ENCODE measurements at places on chromosomes 1 and 21.
A peak's percentile ranks its signal among the peaks of the same experiment; 100 is the strongest.

DNA sequence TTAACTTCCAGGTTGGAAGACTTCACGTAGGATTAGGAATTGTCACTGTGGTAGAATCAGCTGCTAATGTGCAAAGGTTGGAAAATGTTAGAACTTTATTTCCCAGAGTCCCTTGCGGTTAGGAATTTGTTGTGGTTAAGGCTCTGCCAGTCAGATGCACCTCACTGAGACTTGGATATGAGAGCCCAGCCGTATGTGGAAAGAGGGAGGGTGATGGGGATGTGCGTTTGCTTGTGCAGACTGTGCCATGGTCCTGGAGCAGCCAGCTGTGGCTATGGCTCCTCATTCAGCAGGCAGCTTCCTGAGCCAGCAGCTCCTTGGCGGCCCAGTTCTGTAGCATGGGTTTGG is 12.5 kb downstream of the S100A10 start:
- no peak for DNase-seq

- no peak for DNase-seq
Measured at GRCh38 chr1:90335558-90335957, 340.6 kb downstream of the ZNF326 start.

DNA sequence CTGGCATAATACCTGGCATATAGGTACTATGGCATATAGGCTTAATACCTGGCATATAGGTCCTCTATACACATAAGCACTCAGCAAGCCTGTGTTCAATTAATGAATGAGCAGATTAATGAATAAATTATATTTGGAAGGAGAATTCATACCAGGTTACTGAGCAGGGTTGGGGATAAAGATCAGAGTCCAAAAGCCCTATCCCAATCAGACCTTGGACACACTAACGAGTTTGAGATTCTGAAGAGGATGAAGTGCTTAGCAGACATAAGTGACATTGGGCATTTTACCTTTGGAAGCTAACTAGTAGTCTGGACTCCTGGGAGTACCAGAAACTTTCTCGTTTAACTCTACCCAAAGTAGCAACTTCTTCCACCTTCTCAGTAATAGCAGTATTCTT is 63.3 kb upstream of the ARHGAP29 start:
- DNase-seq: no peak

- DNase-seq: no peak
Measured at GRCh38 chr1:66231681-66232463, 302.1 kb upstream of the SGIP1 start.

GRCh38 chr1:25430967-25431881 is 527 bp downstream of the MACO1 start:
- no peak for DNase-seq

DNA sequence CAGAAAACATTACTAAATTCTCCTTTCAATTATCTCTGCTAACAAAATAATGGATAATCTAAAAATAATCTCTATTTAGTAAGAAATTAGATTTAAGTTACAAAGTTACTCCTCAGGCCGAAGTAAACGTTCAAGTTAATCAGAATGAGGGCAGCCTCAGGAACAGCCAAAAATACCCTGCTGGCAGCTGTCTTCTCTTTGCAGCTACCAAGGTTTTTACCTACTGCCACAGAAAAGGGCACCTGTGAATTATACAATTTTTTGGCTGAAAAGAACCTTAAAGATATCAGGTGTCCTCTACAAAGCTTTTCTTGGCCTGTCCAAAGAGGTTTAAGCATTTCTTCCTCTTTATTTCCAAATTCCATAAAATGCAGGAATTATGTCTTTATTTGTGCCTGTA is 84.4 kb downstream of the AKT3 start:
- no peak for DNase-seq

- no peak for DNase-seq
Measured at GRCh38 chr1:114828251-114828650, 26.4 kb upstream of the SYCP1 start.

DNA sequence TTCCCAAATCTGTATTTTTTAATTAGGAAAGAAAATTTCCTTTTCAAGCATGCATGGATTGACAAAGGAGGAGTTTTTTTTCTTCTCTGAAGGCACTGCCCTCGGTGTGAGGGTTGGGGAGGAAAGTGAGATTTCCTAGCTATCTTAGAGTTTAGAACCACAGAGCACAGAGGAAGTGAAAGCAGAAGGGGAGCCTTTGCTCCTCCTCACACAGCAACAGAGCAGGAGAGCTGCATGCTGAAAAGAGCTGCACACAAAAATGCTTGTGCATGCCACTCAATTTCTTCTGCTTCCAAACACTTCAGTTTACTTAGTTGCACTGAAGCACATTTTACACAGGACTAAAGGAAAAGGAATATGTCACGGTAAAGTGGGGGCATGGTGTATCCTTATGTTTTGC is 308.1 kb downstream of the GPATCH2 start:
- no peak for DNase-seq

DNA sequence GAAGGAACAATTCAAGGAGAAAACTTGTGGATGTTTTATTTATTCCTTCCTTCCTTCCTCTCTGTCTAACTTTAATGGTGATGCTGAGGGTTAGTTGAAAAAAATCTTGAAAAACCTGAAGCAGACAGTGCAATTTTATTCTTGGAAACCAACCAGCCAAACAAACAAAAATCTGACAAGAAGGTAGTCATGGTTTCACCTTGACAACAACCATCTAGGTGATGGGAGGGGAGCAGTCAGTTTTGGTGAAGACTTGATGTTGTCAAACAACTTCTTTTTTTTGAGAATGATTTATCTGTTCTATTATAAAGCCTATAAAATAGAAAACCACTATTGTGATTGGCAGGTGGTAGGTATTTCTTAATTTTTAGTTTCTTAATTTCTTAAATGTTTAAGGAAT is 92.4 kb upstream of the GPR88 start:
- DNase-seq: no peak

DNA sequence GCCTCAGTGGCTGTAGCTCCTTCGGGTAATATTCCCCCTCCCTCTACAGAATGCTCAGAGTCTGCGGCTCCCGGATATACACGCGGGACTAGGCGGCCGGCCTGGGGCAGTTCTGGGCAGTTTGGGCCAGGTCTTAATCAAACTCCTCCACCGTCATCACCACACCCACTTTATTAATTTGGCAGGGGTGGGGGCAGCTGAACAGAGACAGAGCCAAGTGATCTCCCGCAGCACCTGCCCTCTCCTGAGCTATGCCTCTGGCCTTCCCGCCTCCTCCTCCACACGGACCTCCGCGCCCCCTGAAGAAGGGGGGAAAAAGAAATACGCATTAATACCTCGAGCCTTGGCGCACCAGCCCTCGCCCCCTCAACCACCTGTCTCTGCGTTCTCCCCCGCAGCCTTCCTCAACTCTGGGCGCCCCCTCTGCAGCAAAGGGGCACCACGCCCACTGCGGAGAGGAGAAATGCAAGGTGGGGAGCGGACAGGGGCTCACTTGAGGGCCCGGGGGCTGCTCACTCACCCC is 42.6 kb downstream of the CD34 start:
- peak; percentile 51 for DNase-seq

- DNase-seq: no peak
Measured at GRCh38 chr21:21158376-21158918, 160.2 kb downstream of the NCAM2 start.

DNA sequence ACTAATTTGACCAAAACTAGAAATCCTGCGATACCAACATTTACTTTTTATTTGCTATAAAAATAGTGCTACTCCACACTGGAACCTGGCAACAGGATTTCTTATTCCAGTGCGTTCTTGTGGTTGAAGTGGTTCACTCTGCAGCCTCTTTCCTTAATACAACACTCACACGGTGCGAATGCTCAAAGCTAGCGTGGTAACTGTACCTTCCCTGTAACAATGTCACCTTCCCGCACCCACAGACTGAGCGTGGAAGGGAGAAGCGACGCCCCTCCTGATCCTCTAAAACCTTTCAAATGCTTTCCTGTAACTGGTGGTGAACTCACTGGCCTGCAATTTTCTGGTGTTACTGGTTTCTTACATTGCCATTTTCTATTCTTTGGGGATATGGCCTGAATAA is 132.2 kb downstream of the LRRC53 start:
- no peak for DNase-seq

DNA sequence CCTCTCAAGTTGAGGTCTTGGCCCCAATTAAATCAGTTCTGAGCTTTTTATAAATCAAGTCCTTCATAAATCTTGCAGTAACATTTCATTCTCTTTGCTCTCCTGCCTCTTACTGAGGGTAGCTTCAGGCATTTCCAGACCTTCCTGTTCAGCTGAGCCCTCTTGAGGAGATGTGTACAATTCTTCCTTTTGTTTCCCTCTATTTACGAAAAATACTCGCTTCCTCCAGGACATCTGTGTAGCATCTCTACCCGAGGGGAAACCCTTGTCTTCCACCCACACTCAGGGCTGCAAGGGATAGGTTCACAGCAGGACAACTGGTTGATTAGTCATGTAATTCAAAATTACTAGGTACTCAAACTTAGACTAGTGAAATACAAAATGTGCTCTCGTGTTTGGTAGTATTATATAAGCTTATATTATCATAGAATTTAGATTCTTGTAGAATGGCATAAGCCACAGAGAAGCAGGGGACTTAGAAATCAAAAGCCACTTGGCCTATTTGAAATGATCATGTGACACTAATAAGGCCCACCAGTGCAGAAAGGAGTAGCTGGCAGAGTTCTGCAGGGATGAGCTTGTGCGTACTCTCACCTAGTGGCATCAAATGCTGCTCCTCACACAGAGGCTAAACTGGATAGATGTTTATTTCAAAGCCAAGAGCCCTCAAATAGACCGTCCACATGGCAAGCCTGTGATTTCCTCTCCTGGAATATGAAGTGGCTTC is 126.7 kb downstream of the GDAP2 start:
- DNase-seq: no peak

DNA sequence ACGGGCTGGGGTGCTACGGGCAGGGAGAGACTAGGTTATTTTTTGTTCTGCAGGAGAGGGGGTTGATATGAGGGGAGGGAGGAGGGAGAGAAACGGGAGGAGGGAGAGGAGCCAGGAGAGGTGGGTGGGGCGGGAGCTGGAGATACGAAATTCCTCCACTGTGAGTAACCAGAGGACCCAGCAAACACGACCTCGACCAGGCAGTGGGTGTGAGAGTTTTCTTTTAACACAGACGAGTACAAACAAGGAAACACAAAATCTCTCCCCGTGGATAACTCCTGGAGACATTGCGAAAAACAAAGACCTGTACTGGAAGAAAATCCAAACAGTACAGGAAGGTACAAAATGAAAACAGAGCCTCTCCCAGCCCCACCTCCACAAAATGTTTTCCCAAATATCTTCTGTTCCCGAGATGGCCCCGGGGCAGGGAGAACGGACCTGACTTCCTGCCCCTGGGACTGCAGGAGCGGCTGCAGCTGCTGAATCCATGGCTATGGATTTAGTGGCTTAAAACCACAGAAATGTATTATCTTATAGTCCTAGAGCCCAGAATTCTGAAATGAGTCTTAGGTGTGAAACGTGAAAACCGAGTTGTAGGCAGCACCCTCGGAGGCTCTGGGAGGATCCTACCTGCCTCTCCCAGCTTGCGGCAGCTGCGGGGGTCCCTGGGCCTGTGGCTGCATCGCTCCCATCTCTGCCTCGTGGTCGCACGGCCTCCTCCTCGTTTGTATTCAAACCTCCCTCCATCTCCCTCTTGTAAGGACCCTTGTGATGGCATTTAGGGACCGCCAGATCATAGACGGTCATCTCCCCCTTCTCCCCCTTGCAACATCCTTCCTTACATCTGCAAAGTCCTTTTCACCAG is 82.2 kb downstream of the RIPK4 start:
- DNase-seq: no peak

GRCh38 chr1:17232759-17233661 is 15.9 kb upstream of the PADI3 start:
- no peak for DNase-seq

DNA sequence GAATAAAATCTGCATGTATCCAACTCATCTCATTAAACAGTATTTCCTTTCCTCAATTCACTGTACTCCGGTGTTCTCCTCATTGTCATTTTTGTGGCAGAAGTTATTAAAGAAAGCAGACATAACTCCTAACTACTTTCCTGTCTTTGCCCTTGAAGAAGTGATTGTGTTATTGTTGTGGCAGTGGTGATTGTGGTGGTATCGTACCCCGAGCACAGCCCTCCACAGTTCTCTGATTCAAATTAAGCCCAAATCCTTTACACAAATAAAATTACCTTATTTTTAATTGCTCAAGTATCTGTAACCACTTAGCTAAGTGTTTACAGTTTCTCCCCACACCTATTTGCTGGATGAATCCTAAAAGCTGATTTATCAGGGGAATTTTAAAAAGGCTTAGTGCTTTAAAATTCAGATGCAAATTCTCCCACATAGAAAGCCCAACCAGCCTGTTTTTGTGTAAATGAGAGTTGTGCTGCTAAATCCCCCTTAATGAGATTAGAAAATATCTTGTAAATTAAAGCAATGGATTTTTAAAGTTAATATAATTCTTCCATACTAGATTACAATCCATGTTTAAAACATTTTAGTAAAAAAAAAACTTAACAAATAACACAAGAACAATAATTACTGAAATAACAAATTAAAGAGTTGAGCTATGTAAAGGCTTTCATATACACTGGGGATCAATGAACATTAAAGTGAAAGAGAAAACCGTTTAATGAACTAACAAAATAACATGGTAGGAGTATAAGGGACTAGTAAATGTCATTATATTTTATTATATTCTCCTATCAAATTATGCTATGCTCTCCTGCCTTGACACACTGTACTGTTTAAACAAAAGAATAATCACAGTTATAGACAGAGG is 259.0 kb downstream of the NEGR1 start:
- no peak for DNase-seq

GRCh38 chr1:20078171-20078651 is 8.2 kb downstream of the PLA2G5 start:
- DNase-seq: no peak

GRCh38 chr1:246383791-246384190 is 123.3 kb downstream of the SMYD3 start:
- DNase-seq: no peak

DNA sequence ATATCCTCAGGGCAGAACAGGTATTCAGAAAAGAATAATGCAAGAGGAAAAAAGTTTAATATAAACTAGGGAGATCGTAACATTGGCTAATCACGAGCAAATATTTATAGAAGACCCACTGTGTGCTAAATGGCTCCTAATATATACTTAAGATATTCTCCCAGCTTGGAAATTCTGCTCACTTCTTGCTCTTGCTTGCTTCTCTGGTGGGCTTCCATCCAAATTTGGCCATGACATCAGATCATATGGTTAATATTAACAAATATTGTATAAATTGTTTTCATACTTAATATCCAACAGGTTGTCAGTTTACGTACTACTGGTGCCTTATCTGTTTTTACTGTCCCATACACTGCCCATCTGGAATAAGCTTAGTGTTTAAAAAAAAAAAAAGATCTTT is 1.1 kb downstream of the COX20 start:
- no peak for DNase-seq

- no peak for DNase-seq
Measured at GRCh38 chr1:221137666-221138065, 258.4 kb downstream of the HLX start.

All from activated CD4-positive, alpha-beta memory T cell treated with anti-CD3 and anti-CD28 coated beads, Interleukin-2, amount 10 ng/mL, durations not matched to agents 7 days and 5 days (primary cell).